Jurkat, Clone E6-1 (cell line): ENCODE measurements at places on chromosomes 6 and 20.

DNA sequence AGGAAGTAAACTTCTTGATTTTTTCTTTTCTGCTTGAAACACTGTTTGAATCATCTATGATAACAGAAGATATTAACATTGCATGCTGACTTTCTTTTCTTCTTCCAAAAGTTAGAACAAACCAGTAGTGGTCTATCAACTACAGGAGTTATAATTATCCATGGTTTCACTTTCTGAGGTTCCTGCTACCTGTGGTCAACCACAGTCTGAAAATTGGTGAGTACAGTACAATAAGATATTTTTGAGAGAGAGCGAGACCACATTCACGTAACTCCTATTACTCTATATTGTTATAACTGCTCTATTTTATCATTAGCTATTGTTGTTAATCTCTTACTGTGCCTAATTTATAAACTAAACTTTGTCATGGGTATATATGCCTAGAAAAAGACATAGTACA is 86.1 kb downstream of the MAP7 start:
- no peak for DNase-seq

DNA sequence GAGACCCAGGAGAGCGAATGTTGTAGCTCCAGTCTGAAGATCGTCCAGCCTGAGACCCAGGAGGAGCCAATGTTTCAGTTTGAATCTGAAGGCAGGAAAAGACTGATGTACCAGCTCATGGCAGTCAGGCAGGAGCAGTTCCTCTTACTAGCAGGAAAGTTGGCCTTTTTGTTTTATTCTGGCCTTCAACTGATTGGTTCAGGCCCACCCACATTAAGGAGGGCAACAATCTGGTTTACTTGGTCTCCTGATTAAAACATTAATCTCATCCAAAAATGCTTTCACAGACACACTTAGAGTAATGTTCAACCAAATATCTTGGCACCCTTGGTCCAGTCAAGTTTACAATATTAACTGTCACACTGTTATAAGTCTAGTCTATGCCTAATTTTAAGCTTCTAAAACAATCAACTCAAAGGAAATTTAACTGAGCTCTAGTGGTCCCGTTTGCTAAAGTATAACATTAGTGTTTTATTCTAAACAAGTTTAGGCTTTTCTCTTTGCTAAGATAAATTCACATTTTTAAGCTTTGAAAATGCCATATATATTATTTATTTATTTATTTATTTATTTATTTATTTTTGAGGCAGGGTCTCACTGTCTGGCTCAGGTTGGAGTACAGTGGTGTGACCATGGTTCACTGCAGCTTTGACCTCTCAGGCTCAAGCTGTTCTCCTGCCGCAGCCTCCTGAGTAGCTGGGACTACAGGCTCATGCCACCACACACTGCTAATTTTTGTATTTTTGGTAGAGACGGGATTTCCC is 275.5 kb upstream of the SLC35B3 start:
- no peak for DNase-seq

DNA sequence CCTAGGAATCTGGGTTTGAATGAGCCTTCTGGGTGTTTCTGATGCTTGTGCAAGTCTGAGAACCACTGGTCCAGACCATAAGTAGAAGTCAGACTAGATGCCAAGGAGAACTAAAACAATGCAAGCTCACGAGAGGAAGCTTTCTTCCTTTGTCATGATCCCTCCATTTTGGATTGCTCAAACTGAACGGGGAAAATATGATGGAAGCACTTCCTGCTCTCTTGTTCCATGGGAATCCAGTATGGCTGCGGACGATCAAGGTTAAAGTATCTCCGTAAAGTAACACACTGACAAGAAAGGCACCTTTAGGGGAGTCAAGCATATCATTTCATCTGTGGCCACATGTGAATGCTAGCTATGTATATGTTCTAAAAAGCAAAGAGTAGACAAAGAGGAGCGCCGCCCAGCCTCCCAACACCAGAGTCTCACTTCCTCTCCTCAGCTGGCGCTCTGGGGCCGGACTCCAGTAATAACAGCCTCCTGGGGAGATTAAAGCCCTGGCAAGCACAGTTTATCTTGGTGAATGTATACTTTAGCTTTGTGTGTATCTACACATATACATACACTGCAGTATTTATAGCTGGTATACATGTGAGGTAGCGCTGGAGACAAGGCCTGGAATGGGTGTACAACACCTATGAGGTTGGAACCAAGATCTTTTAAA is 88.1 kb downstream of the FOXC1 start:
- DNase-seq: no peak

- no peak for DNase-seq
Observed at GRCh38 chr20:64168381-64169090, 4.3 kb downstream of the MYT1 start.

GRCh38 chr6:151414641-151415260 is 23.4 kb upstream of the ZBTB2 start:
- DNase-seq: no peak

- no peak for DNase-seq
Observed at GRCh38 chr20:46076806-46077205, 13.0 kb downstream of the NCOA5 start.

- DNase-seq: no peak
Observed at GRCh38 chr20:53841741-53842140, 228.7 kb downstream of the BCAS1 start.

- DNase-seq: no peak
Observed at GRCh38 chr6:112665815-112666214, 318.7 kb downstream of the RFPL4B start.

GRCh38 chr6:4309540-4309939 is 174.2 kb upstream of the ECI2 start:
- no peak for DNase-seq

- DNase-seq: peak; percentile 74
Observed at GRCh38 chr6:4017834-4018170, 61.1 kb downstream of the FAM217A start.

- peak; percentile 36 for DNase-seq
Observed at GRCh38 chr6:137095651-137096238, 51.0 kb upstream of the IL20RA start.

GRCh38 chr6:145887969-145888368 is 73.4 kb upstream of the FBXO30 start:
- no peak for DNase-seq

- DNase-seq: no peak
Observed at GRCh38 chr6:117907601-117908245, 659 bp downstream of the SLC35F1 start.

- no peak for DNase-seq
Observed at GRCh38 chr6:39420300-39421265, 98.1 kb upstream of the KCNK16 start.

DNA sequence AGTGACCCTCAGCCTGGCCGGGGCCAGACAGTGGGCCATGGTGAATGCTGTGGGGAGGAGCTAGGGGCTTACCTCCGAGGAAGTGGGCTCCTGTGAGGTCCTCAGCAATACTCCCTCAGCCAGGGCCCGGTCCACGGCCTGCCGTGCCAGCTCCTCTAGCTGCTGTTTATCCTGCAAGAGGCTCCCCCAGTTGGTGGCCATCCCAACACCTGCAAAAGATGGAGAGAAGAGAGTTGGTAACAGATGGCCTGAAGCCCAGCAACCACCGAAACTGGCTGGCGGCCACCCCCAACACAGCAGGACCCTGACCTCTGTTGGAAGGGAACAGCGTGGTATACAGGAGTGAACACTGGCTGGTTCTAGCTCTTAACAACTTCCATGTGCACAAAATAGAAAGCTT is 4.0 kb downstream of the GSS start:
- no peak for DNase-seq

DNA sequence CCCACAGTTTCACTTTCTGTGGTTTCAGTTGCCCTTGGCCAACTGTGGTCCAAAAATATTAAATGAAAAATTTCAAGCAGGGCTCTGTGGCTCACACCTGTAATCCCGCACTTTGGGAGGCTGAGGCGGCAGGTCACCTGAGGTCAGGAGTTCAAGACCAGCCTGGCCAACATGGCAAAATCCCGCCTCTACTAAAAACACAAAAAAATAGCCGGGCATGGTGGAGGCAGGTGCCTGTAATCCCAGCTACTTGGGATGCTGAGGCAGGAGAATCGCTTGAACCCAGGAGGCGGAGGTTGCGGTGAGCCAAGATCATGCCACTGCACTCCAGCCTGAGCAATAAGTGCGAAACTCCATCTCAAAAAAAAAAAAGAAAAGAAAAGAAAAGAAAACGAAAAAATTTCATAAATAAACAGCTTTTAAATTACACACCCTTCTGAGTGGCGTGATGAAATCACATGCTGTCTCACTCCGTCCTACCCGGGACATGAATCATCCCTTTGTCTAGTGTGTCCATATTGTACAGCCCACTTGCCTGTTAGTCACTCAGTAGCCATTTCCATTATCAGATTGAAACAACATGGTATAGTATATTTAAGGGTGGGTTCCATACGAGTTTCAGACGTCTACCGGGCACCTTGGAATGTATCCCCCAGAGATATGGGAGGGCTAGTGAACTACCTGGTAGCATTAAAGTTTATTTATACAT is 11.7 kb downstream of the PTPRK start:
- DNase-seq: no peak

DNA sequence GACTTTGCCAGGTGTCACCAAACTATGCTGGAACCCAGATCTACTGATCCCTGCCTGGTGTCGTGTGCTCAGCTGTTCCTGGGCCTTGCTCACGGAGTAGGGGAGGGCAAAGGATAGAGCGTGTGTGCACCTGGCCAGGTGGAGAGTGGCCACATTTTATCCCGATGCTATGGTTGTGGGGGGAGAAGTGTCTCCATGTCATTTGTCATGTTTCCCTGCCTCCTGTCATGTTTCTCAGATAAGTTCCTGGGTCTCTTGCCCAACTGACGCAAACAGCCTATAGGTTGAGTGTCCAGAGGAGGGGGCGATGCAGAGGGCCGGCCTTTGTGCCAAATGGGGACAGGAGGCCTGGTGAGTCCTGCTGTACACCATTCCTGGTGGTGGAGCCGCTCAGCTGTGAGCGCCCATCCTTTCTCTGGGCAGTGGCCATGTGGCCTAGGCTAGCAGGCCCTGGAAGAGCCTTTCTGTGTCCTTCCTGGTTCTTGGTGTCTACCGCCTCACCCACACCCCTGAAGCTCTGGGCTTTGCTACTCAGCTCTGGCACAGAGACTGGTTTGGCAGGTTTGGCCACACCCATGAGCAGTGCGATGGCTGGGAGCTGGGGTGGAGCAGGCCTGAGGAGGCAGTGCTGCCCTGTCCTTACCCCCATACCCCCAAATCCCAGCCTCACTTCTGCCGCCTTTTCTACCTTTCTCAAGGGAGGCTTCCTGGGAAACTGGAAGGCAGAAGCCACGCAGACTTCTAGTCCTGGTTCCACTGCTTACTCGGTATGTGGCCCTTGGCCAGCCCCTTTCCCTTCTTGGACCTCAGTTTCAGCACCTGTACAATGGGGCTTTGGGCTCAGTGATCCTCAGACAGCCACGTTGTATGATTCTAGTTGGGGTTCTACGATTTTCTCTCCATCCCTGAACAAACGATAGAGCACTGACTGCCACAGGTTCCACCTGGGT is 32.3 kb upstream of the EPB41L1 start:
- no peak for DNase-seq

DNA sequence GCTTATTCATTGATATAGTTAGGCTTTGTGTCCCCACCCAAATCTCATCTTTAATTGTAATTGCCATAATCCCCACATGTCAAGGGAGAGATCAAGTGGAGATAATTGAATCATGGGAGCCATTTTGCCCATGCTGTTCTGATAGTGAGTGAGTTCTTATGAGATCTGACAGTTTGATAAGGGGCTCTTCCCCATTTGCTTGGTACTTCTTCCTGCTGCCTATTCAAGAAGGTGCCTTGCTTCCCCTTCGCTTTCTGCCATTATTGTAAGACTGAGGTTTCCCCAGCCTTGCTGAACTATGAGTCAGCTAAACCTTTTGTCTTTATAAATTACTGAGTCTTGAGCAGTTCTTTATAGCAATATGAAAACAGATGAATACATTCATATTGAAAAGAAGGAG is 45.6 kb downstream of the CENPW start:
- no peak for DNase-seq

GRCh38 chr6:156808287-156808686 is 31.1 kb downstream of the ARID1B start:
- DNase-seq: no peak

GRCh38 chr6:24537082-24537699 is 42.4 kb downstream of the ALDH5A1 start:
- DNase-seq: no peak

- DNase-seq: no peak
Observed at GRCh38 chr6:44494011-44494501, 106.5 kb downstream of the CDC5L start.

DNA sequence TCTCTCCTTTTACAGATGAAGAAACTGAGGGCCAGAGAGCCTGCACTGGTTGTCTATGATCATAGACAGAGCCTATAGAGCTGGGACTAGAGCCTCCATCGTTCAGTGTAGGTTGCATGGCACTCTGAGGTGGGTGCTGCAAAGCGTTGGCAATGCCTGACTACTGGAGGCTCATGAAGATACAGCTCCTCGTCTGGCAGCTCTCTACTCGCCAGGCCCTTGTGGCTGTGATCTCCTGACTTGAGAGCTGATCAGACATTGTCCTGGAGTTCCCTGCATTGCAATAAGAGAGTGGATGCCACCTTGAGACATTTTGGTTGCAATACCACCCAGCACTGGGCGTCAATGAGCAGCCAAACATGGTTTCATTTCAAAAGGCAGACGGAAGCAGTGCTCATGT is 270.1 kb upstream of the ARID1B start:
- DNase-seq: no peak

DNA sequence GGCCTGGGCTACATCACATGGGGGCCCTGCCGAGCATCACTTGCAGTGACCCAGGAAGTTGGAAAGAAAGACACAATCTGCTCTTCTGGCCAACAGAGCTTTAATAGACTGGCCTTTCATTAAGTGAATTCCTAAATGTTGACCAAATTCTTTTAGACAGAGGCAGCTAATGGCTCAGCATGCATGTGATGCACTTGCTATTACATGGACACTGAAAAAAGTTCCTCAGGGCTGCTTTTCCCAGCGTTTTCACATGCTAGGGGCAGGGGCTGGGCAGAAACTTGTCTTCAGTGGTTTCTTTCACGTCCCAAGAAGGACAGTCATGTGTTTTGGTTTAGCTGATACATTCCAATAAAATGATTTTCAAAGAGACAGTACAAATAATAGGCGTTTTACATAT is 651.0 kb upstream of the SLC35B3 start:
- DNase-seq: no peak

DNA sequence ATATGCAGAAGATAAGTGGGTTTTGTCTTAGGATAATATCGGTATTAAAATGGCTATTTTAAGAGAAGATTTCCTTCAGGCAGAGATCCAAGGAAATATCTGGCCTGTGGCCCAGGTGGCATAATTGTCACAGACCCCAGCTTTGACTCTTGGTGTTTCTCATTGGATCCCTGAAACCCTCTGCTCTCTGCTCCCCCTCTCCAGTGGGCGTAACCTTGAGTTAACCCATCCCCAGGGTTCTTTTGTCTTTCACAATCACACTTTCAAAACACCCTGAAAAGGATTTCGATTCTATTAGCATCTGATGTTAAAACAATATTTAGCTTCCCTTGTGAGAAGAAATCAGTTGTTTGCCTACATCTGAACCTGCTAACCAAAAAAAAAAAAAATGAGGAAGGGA is 7.2 kb downstream of the SSTR4 start:
- no peak for DNase-seq
